ENCODE measurements at places on chromosomes 2 and 18.
A peak's percentile ranks its signal among the peaks of the same experiment; 100 is the strongest.

- DNase-seq = peak; percentile 56
Measured at GRCh38 chr2:21317131-21317530, 193.4 kb downstream of the TDRD15 start.

GRCh38 chr2:150989969-150990368 is 271.7 kb downstream of the RBM43 start:
- DNase-seq = no peak

DNA sequence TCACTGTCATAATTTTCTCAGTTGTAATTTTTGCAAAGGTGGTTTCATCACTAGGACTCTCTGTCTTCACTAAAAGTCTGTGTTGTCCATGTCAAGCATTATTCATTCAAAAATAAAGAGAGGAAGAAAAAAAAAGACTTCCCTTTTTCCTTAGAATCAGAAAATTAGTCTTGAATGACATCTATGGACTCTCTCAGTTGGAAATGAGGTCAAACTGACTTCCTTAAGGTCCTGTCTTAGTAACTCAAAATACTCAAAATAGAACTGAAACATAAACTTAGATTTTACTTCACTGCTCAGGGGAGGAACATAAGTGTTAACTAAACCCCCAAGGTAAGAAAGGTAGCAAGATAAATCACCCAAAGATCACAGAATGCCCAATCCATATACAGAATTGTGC is 2.2 kb upstream of the ZNF407 start:
- no peak for DNase-seq

DNA sequence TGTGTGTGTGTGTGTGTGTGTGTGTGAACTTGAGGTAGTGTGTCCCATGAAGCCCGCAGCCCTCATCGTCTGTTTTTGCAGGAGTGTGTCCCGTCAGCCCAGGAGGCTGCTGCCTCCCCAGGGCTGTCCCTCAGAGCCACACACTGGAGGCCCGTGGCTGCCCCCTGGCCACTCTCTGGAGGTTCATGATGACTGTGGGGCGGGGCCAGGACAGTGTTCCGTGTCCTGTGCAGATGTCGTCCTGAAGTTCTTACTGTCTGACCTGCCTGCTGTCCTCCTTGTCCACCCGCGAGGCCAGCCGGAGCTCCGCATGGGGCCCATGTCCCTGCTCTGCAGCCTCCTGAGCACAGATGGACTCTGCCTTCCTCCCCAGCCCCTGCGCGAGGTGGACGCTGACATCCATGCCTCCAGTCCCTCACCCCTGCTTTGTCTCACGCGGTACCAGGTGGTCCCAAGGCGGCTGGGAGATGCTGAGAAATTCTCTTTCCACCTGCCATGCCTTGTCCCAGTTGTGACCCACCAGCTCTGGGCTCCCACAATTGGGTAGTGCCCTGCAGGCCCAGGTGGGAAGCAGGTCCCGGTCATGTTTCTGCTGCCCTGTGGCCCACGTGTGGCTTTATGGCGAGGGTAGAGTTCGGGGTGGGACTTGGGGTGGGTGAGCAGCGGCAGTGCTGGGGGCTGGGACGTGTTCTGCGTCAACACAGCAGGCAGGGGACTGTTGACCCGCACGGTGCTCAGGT is 92.8 kb downstream of the NFATC1 start:
- DNase-seq = no peak

DNA sequence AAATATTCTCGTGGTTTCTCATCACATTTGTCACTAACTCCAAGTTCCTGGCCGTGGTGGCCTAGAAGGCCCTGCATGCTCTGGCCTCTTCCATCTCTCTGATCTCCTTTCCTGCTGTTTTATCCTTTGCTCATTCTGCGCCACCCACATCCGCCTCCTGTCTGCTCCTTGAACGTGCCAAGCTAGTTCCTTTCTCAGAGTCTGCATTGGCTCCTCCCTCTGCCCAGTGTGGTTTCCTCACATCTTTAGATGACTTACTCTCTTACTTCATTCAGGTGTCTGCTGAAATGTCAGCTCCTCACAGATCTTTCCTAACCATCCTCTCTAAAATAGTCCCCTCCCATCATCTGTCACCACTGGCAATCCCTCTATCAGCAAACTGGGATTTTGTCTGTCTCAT is 158.6 kb upstream of the RBMS1 start:
- DNase-seq = peak; percentile 68

DNA sequence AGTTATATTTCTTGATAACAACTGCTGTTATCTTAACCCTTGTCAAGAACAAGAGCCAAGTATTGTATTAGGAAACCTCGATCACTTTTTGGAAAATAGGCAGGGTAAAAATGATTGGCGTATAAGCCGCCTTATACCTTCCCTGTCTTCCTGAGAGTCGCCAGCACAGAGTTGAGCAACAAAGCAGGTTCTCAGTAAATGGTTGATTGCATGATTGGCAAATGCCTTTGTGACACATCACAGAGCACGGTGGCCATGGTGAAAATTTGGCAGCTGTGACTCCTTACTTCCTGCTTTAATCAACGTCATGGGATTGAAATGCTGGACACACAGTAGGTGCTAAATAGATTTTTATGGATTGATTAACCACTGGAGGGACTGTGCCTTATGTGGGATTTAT is 3.9 kb upstream of the KLHL29 start:
- DNase-seq = no peak

DNA sequence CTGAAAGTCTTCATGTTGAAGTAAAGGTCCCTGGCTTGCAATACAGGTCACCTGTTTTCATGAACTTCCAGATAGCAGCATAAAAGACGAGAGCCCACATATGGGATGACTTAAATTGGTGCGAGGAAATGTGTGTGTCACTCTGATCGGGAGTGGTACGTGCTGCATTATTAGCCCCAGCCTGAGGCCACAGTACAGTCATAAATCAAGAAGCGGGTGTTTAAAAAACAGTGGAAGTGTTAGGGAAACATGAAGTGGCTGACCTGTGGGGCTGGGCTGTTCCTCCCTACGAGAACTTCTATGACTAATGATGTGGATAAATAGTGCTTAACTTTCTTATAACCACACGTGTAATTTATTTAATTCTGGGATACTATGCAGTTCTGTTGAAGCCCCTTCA is 24.4 kb downstream of the RDH14 start:
- DNase-seq = no peak

GRCh38 chr2:202317080-202317857 is 51.7 kb downstream of the NOP58 start:
- DNase-seq = peak; percentile 28

DNA sequence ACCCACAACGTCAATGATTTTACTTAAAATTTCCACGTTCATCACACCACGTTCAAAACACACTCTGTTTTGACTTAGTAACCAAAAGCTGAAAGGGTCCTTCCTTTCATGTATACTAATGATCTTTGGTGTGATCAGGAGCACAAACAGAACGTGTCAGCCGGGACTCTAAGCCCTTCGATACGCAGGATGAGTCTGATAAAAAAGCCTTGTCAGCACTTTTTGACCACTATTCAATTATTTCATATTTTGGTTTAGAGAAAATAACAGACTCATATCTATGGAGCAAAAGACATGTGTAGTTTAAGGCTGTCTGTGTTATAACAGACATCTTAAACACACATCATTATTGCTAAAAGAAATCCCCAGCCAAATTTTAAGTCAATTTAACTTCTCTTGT is 345.3 kb downstream of the ZNF516 start:
- DNase-seq = no peak

DNA sequence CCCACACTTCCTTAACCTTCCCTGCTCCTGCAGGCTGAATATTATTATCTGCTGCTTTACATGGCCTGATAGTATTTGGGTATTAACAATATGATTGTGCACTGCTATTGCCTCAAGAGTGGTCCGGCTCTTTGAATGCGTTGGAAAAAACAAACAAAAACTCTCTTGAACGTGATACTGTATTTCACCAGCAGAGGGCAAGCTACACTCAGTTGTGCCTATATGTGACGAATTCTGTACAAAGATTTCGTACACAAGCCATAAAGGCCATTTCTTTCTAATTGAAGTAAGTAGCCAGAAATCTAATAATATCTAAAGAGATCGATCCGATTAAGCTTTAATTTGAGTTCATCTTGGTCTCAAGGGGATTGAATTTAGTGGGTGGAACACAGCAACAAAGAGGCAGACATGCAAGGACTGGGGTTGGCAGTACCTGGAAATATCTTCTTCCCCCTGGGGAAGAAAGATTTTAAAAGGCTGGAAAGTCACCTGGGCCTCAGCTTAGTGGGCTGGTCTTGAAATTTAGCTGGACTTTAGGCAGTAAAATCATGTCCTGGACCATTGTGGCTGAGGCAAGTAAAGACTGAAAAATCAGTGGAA is 49.3 kb upstream of the RAB6D start:
- no peak for DNase-seq

DNA sequence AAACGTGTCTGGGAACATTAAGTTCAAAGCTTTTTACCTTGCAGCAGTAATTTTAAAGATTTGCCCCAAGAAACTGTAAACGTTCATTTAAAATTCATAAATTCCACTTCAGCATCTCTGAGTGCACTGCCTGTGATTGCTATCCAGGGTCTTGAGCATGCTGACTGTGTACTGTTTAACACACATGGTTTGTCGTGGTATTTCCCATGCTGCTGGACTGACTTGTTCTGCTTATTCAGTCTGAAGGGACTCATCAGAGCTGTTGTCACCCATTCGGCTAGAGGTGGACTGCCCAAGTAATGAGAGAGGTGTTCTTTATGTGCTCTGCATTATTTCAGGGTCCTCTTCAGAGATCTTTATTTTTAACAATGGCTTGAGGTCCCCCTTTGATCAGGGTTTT is 53.1 kb downstream of the RHBDD1 start:
- no peak for DNase-seq

DNA sequence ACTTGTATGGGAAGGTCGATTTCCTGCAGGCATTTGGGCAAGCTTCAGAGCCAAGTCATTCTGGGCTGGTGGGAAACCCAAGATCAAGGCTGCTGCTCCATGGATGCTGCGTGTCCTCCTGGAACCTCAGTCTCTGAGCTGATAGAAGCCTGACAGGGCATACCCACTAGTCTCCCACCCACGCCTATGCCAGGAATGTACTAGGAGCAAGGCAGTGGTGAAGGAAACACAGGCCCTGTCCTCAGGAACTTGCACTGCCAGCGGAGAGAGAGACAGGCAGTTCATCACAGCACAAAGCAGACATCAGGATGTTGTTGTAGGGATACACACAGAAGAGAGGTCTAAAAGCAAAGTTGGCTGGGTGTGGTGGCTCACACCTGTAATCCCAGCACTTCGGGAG is 84.2 kb downstream of the PLB1 start:
- no peak for DNase-seq

GRCh38 chr18:51425889-51426288 is 228.4 kb upstream of the MEX3C start:
- no peak for DNase-seq

DNA sequence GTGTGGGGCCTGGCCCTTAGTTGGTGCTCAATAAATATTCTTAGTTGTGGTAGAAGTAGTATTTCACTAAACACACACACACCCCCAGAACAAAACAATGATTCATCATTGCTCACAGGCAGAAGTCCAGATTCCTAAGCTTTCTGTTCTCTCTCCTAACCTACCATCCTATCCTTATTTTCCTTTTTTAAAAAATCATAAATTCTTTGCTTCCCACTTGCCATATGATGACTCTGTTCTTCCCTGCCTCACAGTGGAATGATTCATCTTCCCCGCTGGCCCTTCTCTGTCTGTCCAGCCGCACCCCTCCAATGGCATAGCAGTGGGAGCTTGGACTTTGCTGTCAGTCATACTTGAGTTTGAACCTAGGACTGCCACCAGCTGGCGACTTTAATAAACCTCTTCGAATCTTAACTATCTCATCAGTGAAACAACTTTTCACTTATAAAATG is 5.2 kb downstream of the EML6 start:
- DNase-seq = no peak

DNA sequence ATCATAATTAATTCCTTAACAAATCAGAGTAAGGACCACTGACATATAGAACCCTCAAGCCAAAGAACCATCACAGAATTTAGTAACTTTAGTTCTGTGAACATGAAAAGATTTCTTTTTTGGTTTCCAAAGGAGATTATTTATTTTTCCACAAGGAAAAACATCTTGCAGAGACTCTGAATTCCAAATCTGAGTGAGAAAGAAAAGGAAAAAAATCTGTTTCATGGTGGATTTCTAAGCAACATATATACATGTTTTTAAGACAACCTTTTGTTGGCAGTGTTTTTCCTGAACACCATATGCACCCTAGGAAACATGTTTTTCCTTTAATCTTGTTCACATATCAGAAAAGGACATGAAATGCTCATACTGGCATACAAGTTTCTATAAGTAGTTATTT is 149.8 kb downstream of the AGPS start:
- no peak for DNase-seq

GRCh38 chr2:25971596-25971995 is 10.7 kb downstream of the KIF3C start:
- no peak for DNase-seq

- no peak for DNase-seq
Measured at GRCh38 chr2:133871545-133872209, 303.4 kb upstream of the NCKAP5 start.

- peak; percentile 20 for DNase-seq
Measured at GRCh38 chr2:240398661-240399267, 36.7 kb upstream of the GPC1 start.

DNA sequence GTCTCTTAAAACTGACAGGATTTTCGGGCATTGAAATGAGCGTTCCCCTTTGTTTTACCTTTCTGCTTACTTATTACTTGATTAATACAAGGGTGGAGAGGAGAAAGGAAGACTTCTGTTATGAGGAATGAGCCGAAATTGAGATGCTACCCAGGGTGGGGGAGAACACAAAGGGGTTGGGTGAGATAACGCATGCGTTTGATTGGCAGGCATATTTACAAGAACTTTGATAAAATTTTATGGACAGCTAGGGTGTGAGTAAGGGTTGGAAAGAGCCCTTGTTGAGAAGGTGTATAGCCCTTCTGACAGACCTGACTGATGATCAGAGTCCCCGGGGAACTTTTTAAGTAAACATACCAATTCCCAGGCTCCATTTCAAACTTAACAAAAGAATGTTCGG is 1.8 kb downstream of the RNF138 start:
- no peak for DNase-seq

DNA sequence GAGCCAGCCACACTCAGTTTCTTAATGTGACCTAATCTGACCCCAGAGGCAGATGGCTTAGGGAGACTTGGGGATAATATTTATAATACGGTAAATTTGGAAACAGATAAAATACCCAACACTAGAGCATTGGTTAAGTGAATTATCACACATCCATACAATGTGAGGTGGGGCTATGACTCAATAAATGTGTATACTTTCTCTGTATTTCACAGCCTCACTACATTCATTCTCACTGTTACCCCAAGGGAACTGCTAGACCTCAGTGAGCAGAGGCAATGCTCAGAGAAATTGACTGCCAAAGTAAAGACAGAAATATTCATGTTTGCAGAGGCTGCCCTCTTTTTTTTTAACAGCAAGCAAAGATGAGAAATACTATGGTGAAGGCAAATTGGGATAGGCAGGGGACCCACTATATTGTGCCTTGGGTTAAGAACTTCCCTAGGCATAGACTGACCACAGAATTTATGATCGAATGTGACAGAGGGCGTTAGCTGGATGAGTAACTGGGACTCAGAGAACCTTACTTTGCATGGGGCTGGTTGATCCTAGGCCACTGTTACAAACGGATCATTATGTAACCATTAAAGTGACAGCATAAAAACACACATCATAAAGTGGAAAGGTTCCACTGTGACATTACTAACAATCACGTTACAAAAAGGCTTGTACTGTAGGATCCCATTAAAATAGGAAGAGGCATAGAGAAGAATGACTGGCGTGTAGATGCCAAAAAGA is 246.0 kb upstream of the LYPD1 start:
- DNase-seq = no peak

- peak; percentile 72 for DNase-seq
Measured at GRCh38 chr2:174335988-174336500, 1.3 kb downstream of the SP9 start.

All from activated CD8-positive, alpha-beta memory T cell treated with anti-CD3 and anti-CD28 coated beads, Interleukin-2, amount 50 U/mL, for 48 hours (primary cell).